Muscle of leg (tissue), 16 donors: ENCODE measurements at places on chromosomes 16 and 17. TPM values are rescaled to one million over a fixed set of nuclear protein-coding genes. Genes with fewer than 3 reads are reported as not detected.
A peak's percentile ranks its signal among the peaks of the same experiment; 100 is the strongest.

- no peak for DNase-seq
Measured at GRCh38 chr17:54493691-54494090, 407.0 kb upstream of the TOM1L1 start.

DNA sequence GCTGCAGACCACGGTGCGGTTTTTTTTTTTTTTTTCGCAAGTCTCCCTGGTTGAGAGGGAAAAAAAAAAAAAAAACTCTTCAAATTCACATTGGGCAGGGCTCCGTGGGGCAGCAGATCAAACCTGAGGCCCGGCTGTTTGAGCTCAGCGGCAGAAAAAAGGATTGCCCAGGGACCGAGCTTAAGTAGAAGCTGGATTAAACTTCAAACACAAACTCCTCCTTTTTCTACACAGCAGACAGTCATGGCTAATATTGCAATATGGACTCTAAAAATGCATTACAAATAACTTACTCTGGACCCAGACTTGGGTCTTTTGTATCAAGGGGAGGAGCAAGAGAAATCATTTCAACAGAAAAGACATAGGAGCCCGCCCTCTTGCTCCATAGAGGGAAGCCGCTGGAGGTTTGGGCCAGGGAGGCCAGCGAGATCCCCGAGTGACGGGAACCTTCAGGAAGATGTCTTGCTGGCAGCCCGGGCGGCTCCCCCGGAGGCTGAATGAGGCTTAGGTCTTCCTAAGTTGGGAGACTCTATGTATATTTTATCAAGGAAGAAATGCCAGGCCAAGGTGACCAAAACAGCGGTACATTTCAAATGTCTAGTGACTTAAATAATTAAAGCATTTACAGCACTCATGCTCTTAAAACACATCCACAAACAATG is 167.7 kb downstream of the ZNF423 start:
- no peak for DNase-seq

DNA sequence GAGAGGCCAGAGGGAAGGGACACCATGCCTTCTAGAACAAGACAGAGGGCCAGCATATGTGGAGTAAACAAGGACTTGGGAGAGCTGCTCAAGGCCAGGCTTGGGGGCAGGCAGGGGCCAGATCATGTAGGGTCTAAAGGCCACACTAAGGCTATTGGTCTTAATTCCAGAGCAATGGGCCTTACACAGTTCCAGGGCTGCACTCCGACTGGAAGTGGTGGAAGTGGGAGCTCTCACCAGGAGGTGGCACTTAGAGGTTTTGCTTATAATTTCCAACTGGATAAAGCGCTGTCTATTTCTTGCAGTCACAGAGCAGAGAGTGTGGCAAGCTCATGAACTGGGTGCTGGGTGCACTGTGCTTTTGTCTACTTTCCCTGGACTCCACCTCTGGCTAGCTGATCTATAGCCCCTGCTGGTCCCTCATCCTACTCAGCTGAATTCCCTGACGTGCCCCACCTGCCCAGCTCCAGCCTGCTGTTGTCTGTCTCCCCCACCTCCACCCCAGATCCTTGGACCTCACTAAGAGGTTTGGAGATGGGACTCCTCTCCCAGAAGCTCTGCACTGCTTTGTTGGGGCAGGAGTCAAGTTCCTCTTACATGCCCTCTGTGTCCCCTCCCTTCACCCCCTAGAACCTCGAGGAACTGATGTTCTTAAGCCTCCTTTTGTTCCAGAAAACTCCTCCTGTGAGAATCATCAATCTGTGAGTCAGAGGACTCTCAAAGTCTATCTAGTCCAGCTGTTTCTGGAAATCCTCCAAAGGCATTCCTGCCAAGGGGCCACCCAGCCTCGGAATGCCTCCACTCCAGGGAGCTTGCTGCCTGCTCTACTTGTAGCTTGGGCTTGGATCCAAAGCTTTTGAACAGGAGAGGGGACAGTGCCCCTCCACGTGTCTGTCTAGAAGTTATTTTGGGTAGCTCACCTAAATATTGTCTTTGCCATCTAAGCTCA is 48.1 kb upstream of the KSR1 start:
- DNase-seq, result peak; percentile 59

GRCh38 chr16:72798264-72798663 is 249.7 kb downstream of the ZFHX3 start:
- no peak for DNase-seq

DNA sequence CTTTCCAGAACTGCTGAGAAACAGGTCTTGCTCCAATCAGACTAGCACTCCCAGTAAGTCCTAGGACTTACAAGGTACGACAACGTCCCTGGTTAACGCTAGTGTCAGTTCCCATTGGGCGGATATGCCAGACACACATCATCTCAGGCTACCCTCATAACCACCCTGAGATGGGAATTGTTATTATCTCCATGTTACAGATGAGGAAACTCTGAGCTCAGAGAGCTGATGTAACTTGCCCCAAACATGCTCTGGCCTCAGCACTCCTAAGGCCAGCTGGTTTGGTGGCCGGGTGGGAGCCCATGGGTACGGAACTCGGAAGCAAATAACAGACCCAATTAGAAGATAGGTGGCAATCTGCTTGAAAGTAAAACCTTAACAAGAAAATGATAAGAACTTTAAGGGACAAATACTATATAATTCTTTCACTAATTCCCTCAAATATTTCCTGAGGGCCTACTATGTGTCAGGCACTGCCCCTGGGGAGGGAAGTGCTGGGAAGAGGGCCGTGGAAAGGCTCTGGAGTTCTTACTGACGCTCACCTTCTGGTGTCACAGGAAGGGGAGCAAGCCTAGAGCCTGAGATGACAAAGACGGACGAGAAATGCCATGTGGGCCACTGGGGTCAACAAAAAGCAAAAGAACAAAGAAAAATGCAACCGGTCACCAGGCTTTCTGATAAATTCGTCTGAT is 6.9 kb downstream of the CREBBP start:
- DNase-seq, result no peak

DNA sequence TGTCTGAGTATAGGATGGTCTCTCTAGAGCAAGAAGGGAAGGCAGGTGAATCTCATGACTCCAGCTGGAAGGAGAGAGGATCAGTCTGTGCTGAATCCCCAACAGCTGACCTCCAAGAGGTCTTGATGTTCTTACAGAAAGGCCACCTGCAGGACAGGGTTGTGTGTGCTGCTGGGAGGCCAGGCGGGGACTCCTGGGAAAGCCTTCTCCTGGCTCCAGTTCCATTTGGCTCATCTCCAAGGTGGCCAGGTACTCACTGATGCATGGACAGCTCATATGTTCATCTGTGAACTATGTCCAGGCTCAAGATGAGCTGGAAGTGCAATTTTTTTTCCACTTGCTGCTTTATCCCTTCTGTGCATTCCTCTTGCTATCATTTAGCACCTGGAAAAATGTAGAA is 730.2 kb upstream of the RBFOX1 start:
- peak; percentile 1 for DNase-seq

DNA sequence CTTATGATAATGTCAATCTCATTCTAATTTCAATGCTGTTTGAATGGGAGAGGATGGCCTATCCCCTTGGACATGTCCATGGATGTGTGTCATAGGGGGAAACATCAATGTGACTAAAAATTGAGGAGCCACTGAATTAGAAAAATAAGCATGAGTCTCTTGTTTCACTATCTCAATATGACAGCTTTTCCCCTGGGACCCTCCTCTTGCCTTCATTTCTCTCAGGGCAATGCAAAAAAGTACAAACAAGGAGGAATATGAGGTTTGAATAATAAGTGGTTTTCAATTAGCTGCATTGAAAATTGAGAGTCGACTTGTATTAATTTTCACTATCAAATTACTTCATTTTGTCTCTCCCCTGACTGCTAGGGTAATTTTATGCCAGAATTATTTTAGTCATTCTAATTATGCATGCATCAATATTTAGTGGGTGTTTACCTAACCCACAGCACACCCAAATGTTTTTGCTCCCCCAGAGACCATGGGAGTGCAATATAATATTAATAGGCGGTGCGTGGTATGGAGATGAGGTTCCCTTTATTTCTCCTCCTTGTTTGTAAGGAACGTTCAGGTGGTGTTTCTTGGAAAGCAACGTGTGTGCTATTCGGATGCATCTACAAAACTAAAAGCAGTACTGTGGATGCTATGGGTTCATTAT is 6.8 kb upstream of the SDR42E1 start:
- no peak for DNase-seq

GRCh38 chr17:66602659-66603384 is 232.1 kb upstream of the CACNG5 start:
- DNase-seq, result peak; percentile 68

DNA sequence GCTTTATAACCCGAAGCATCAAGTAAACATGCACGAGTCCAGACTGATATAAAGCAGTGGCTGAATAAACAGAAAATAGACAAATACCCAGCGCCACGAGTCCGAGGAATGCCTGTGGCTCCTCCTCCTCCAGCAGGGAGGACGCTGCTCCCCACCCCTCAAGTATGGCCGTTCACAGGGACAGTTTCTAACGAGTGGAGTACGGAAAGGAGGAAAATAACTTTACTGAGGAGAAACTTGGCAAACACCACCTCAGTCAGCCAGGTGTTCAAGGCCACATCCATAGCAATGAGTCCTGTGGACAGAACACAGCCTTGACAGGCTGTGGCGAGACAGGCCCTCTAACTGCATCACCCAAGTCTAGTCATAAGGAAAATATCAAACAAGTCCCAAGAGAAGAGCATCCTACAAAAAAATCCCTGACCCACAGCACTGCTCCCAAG is 9.2 kb downstream of the ZDHHC7 start:
- peak; percentile 46 for DNase-seq

The PRAC1 gene
- polyA plus RNA-seq, result not detected

The ARL17B gene
- polyA plus RNA-seq, result 7.0 TPM

The CRHR1 gene
- not detected for polyA plus RNA-seq

The PVALEF gene
- 0.95 TPM for polyA plus RNA-seq

The NECAB2 gene
- polyA plus RNA-seq, result 0.74 TPM

The CCL17 gene
- polyA plus RNA-seq, result not detected
